Stimulated activated CD4-positive, alpha-beta T cell treated with anti-CD3 and anti-CD28 coated beads, Interleukin-15, amount 100 ng/mL, for 1 hour (primary cell): ENCODE measurements at places on chromosomes 7 and 10.

DNA sequence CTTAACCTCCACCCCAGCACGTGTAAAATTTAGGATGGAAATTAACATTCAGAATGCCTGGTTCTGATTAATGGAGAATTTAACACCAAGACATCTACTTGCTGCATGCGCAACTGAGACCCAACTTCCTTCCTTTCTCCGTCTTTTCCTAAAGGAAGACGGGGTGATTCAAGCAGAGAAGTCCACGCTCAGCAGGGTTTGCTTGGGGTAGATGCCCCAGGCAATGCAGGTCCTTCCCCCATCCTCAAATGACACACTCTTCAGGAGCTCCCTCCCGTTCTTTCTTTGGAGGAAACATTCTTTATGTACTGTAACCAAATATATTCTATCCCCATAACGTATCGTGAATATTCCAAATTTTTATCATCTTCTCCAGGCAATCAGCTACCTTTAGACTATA is 47.0 kb downstream of the FAM171A1 start:
- no peak for DNase-seq

DNA sequence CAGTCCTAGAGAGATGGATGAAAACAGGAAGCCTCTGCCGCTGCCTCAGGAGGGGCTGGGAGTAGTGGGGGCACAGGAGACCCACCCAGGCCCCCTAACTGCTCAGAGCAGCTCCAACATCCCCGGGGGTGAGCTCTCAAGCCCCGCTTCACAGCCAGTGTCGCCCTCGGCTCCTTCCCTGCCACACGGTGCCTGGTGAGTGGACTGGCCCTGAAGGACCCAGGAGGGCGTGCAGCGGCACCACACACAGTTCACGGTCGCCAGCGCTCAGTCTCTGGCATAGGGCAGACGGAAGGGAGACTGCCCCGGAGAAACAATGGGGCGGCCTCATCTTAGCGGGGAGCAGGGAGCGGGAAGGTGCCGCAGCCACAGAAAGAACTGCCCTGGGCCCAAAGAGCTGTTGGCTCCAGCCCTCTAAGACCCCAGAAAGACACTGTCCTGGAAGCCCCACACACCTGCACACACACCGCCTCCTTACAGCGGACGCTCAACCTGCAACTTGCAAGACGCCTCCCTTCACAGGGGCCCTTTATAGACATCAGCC is 1.2 kb downstream of the CLDN15 start:
- DNase-seq = no peak

- no peak for DNase-seq
These were observed 332.0 kb upstream of the GALNT17 start for GRCh38 chr7:70799841-70800405.

- no peak for DNase-seq
These were observed 64.3 kb downstream of the HOXA1 start for GRCh38 chr7:27031289-27032172.

GRCh38 chr10:101774589-101775272 is 1.2 kb downstream of the FGF8 start:
- no peak for DNase-seq

- DNase-seq = no peak
These were observed 108.7 kb upstream of the ADAM12 start for GRCh38 chr10:126496771-126497545.
